ENCODE measurements at places on chromosomes 1 and 21.

DNA sequence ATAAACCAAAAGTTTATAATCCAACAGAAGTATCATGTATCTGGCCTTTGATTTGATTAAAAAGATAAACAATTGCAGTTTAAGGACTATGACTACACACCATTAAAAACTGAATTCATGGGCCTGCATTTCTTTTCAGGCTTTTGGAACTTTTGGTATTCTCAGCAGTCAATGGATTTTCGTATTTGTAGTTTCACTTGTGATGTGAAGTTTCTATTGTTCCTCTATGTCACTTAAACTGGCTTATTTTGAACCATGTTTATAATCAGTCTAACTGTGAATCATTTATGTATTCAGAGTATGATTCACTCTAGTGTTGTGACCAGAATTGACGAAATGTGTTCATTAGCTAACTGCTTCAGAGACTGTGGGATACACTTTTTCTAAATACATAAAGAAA, 132.9 kb downstream of the COQ8A start:
- no peak for DNase-seq

- DNase-seq = no peak
Observed at GRCh38 chr1:230797942-230798365, 50.8 kb downstream of the CAPN9 start.

- DNase-seq = no peak
Observed at GRCh38 chr1:34500451-34500850, 254.4 kb upstream of the GJB5 start.

GRCh38 chr1:212951947-212952640, 1.8 kb downstream of the VASH2 start:
- DNase-seq = no peak

DNA sequence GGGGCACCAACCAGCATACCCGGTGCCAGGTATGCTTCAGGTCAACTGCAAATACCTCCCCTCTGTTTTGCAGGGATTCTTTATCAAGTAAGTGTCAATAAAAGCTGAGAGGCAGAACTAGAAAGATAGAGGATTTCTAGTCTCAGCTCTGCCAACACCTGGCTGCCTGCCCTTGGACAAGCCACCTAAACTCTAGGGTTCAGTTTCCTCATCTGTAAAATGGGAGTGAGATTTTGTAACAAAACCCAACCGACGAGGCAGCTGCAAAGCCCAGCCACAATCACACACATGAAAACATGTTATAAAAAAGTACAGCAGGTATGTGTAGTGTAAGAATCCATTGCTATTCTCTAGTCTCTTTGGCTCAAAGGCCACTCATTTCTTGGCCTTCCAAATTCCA, 8.2 kb downstream of the SSBP3 start:
- DNase-seq = no peak

GRCh38 chr1:212178851-212179250, 106.4 kb upstream of the PPP2R5A start:
- DNase-seq = no peak

GRCh38 chr1:25657883-25658760, 41.5 kb downstream of the MAN1C1 start:
- DNase-seq = peak; percentile 49
